Body of pancreas (tissue), 4 donors: ENCODE measurements at places on chromosomes 12 and 14.

- no peak for DNase-seq
Measured at GRCh38 chr12:82507686-82508085, 149.4 kb downstream of the METTL25 start.

DNA sequence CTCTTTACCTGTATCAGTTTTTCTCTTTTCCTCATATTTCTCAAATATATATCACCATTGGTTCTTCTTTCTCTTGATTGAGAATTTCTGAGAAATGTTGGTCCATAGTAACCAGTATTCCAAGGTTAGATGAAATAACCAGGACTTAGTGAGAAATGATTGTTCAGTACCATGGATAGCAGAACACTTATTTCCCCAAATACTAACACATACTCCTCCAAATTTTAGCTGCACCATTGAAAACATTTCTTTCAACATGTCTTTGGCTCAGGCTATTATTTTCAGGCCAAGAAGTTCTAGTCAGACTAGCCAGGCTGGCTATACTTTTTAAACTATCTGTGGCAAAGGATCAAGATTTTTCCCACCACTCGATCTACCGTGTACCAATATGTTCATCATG lies 113.3 kb downstream of the PTPRO start:
- DNase-seq, result no peak

- no peak for DNase-seq
Measured at GRCh38 chr12:97757481-97758193, 295.0 kb downstream of the RMST start.

GRCh38 chr14:26180221-26180620 lies 417.6 kb downstream of the NOVA1 start:
- DNase-seq, result no peak

DNA sequence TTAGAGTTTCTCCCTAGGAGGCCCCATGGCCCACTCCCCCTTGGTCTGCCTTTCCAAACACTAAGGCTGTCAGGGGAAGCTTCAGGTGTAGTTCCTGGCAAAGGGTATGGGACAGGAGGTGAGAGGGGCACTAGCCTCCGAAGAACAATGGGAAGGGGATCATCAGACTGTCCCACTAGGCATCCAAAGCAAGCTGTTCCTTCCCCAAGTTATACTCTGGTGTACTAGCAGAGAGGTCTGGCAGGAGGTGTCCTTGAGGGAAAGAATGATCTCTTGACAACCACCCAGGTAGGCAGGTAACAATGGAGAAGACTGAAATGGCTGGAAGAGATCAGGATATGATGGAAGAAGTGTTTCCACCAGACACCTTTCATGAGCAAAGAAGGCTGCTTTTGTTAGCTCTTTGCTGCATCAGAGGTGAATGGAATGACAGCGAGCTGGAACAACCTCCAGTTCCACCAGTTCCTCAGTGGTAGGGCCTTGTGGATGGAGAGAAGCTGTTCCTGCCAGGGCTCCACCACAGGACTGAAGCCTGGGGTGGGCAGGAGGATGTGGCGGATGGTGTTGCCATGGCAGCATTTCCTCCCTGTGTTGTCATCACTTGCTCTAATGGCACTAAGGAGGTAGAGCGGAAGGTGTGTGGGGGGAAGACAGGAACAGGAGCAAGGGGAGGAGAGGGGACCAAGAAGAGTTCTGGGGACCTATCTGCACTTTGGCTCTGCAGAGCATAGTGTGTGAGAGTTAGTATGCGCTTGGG lies 2.3 kb upstream of the AGAP2 start:
- no peak for DNase-seq

- DNase-seq, result no peak
Measured at GRCh38 chr12:132249689-132250478, 79.5 kb downstream of the GALNT9 start.

DNA sequence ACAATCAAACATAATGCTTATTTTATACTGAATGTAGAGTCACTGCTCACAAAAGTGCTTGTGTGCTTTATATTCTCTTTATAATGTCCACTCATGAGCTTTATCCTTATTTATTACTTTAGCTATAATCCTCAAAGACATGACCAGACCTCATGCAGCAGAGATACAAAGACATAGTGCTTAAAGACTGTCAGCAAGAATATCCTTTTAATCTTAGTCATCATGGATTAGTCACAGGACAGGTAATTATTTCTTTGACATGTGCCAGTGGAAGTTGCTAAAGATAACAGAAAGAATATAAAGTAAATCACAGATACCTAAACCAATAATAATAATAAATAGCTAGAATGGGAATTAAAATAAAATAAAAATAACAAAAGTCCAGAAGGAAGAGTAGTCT lies 707.5 kb downstream of the BCL11B start:
- DNase-seq, result no peak

DNA sequence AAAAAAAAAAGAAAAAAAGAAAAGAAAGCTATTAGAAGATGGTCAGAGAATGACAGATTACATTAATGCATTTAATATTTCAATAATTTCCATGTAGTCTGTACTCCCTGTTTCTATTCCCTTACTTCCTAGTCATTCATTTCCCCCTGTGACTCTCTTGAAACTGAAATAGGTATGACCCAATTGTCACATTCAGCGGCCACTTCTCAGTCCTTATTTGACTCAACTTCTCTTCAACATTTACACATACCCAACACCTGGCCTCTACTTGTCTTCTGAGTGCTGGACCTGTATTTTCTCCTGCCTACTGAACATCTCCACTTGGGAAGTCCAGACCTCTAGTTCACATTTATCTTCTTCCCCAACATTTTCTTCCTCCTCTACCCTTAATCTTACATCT lies 7.2 kb downstream of the EEA1 start:
- no peak for DNase-seq

DNA sequence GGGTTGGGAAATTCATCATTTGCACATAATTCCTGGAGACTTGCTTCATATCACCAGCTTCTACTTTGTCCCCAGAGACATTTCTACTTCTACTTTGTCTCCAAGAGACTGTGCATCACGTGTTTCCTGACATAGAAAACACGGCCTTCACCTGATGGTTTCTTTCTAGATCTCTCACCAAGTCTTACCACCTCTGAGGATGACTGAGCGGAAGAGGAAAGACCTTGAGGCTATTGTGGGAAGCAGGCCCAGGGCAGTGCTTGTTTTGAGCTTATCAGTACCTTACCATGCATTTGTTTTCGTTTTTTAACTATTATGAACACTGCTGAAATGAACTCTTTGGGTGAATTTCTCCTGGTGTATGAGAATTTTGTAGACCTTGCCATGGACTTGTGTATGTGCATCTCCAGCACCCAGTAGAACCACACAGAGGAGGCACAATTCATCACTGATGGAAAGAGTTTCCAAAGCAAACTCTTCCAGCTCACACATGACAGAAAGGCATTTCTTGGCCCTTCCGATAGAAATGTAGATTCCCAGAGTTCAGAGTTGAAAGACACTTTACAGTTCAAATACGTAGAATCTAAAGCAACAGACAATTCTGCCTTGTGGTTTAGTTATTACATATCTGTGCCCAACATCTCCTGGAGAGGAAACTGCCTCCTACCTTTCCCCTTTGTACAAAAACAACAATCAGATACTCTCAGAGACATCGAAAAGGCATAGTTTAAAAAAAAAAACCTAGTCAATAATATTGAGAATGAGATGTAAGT lies 434.7 kb downstream of the FUT8 start:
- peak; percentile 29 for DNase-seq

- DNase-seq, result no peak
Measured at GRCh38 chr14:36086629-36087395, 89.7 kb downstream of the PTCSC3 start.

- peak; percentile 34 for DNase-seq
Measured at GRCh38 chr14:22099942-22100763, 426.5 kb upstream of the OR4E1 start.

GRCh38 chr12:113638460-113638775 lies 166.7 kb upstream of the LHX5 start:
- DNase-seq, result no peak

DNA sequence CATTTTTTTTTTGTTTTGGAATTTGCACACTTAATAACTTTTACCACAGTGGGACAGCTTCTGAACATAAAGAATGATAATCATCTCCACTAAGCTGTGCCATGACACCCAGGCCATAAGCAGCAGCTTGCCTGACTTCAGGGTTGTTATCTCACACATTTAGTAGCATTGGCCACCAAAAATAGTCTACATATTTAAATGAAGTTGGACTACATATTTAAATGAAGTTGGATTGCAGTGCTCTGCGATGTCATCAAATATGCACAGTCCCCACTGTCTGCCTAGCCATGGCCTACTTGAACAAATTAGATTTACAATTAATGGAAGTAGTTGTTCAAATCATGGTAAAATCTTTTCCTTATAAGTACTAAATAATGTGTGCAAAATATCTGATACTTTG lies 101.0 kb downstream of the KLRB1 start:
- no peak for DNase-seq

GRCh38 chr14:22483863-22484593 lies 105.0 kb downstream of the DAD1 start:
- DNase-seq, result no peak

DNA sequence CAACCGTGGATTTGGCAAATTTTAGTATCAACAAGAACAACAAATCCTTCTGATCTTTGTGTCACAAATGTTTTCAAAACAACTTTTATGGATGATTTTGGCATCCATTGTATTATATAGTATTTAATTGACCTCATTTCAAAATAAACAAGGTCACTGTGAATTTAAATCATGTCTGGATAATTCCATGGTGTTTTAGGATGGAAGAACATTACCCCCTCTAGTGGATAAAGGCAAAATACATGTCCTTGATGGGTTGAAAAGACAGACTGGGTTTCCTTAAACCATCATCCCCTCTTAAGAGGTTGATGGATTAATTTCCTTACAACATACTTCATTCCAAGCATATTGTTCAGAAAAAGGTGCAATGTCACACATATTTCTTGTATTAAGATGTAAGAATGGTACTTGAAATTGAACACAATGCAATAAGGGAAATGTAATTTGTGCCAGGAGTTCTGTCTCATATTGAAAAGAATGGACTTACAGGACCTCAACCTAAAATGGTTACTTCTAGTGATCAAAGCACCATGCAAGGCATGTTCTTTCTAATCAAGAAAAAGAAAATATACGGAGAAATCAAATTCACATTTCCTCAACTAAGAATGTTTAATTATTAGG lies 352.0 kb downstream of the BCAT1 start:
- DNase-seq, result no peak

DNA sequence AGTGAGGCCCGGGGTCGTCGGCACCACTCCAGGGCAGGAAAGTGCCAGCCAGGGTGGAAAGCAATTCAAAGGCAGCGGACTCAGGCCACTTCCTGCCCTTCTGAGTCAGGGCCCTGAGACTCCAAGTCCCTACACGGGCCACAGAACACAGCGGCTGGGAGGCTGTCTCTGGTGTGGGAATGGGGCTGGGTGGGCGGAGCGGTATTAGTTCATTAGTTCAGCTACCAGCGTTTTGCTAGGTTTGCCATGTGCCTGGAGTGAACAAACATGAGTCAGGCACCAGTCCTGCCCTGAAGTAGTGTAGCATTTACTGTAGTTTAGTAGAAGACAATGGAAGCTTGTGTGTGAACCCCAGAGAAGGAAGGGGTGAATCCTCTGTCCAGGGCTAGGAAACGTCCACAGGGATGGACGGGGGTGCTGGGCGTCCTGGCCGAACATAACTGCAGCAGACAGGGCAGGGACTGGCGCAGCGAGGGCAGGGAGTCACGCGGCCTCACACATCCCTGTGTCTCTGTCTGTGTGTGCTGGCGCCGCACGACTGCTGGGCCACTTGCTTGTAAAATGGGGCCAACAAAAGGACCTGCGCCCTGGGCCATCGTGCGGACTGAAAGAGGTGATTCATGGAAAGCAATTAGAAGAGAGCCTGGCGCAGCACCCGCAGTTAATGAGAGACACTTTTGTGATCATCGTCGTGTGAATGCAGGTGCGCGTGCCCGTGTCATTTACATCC lies 186.4 kb upstream of the PRMT8 start:
- DNase-seq, result peak; percentile 55

GRCh38 chr14:74941676-74942097 lies 13.7 kb downstream of the PGF start:
- DNase-seq, result peak; percentile 69

DNA sequence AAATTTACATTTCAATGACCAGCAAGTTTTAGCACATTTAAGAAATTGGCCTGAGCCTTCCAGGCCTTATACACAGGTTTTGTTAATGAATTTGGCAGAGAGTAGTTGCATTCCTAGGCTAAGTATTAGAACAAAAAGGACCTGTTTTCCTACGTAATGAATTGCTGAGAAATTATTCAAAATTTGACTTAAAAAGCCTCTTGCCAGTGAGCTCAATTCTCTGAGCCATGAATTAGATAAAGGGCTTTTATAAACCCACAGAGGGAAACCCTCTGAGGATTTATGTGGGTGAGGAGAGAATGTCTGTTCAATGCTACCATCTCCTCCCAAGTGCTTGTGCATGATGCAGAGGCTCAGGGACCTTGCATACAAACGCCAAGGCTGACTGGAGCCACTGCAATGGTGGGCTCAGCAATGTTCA lies 94.5 kb upstream of the PELI2 start:
- no peak for DNase-seq

GRCh38 chr12:56151672-56152131 lies 685 bp upstream of the MYL6B start:
- peak; percentile 69 for DNase-seq

DNA sequence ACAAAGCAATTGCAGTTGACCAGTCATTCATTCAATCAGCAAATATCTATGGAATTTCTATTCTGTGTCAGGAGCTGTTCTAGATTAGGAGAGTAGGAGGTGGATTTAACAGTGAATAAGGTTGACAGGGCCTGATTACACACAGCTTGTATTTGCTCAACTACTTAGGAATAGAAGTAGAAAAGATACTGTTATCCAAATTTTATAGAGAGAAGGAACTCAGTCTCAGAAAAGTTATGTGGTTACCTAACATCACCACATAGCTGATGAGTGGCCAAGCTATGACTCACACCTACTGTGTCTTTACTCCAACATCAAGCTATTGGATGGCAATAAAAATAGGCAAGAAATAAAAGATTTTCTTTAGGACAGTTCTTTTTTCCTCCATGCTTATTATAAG lies 374.8 kb downstream of the RMST start:
- DNase-seq, result peak; percentile 22

- no peak for DNase-seq
Measured at GRCh38 chr12:39874785-39875184, 231.1 kb downstream of the SLC2A13 start.

GRCh38 chr12:56234746-56235436 lies 5.0 kb downstream of the SLC39A5 start:
- DNase-seq, result no peak

DNA sequence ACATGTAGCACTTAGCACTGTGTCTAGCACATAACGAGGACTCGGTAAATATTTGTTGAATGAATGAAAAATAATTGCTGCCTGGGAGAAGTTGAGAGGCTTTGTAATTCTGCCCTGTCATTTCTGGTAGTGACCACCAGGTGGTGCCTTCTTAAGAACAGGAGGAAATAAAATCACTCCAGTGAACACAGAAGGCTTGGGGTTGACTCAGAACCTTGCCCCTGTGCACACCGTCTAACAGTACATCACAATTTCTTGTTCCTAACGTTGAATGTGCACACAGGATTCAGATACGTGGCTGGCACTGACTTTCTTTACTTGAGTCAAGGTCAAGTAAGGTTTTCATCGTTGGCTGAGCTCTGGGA lies 91.8 kb downstream of the RGS6 start:
- peak; percentile 40 for DNase-seq
